ENCODE measurements at places on chromosomes 3 and 15. TPM values are rescaled to one million over a fixed set of nuclear protein-coding genes. Genes with fewer than 3 reads are reported as not detected.

DLEC1 gene
- total RNA-seq = 7.0 TPM

CRELD1 gene
- 29.1 TPM for total RNA-seq

TMEM108 gene
- not detected for total RNA-seq

CFAP92 gene
- total RNA-seq = 0.43 TPM

CFAP20DC gene
- total RNA-seq = 0.20 TPM

SSUH2 gene
- total RNA-seq = not detected

RLBP1 gene
- not detected for total RNA-seq
